ENCODE measurements at places on chromosomes 4 and X.

- no peak for DNase-seq
Measured at GRCh38 chr4:48766131-48766792, 13.8 kb downstream of the FRYL start.

DNA sequence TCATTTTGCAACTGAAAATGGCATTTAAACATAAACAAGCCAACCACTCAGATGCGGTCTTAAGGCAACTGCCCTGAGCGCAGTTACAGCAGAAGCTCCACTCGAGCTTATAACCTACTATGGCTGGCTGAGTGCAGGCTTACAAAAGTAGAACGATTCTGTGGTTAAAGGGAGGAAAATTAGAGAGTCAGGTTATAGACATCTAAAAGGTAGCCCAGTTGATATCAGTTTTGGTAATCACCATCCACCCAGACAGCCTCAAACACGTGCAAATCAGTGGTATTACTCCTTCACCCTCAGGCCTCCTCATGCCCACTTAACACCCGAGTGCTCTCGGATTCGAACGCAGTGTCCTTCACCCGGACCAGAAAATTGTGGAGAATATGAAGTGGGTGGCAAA is 3.1 kb downstream of the LEF1 start:
- no peak for DNase-seq

DNA sequence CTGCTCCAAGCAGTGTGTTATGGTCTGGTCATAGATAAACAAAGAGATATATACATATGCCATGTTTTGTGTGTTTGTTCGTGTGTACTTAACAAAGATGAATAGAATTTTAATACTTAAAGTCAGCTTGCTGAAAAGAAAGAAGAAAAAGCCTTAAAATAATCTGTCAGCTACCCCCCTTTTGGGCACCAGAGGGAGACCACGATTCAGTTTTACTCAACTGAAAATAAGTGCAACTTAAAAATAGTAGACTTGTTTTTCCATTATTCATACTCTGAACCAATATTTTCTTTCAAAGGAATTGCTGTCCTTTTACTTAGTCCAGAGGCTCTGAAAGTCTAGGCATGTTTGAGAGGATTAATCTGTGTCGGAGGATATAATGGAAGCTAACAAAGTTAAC is 181.7 kb upstream of the AGTR2 start:
- no peak for DNase-seq

- no peak for DNase-seq
Measured at GRCh38 chr4:152676052-152676854, 3.5 kb downstream of the TMEM154 start.

GRCh38 chr4:25310803-25311166 is 1.8 kb upstream of the ZCCHC4 start:
- DNase-seq, result no peak

- DNase-seq, result no peak
Measured at GRCh38 chr4:151459375-151459774, 50.4 kb downstream of the FHIP1A start.

DNA sequence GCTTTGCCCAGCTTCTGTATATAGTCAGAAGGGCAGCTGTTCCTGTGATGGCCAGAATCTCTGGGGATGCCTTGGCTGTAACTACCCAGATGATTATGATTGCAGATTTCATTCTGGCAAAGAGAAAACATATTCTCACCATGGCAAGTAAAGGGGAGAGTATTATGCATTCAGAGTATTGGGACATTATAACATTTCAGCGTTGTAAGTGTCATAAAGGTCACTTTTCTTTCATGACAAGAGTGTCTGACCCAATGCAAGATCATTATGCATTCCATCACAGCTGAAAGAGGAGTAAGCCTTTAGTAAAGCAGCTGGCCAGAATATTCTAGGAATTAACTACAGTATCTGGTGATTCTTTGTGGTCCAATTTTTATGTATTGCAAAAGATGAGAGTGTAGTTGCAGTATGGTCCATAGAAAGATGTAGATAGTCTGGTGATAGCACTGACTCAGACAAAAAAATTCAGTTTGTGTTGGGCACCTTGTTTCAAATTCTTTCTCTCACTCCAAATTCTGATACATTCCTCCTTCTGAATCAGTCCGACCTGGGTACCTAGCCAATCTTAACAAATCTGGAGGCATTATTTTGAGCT is 2366.3 kb downstream of the PCDH7 start:
- DNase-seq, result no peak

Data from stimulated activated CD8-positive, alpha-beta memory T cell treated with anti-CD3 and anti-CD28 coated beads, Interleukin-4, amount 100 ng/mL, for 4 hours (primary cell).